Retinal pigment epithelial cell (primary cell): ENCODE measurements at places on chromosomes 11 and 22.

GRCh38 chr11:111445586-111445985, 66.5 kb upstream of the POU2AF1 start:
- no peak for DNase-seq

- DNase-seq, result no peak
These were observed 1041.3 kb downstream of the OPCML start for GRCh38 chr11:132490978-132491377.

DNA sequence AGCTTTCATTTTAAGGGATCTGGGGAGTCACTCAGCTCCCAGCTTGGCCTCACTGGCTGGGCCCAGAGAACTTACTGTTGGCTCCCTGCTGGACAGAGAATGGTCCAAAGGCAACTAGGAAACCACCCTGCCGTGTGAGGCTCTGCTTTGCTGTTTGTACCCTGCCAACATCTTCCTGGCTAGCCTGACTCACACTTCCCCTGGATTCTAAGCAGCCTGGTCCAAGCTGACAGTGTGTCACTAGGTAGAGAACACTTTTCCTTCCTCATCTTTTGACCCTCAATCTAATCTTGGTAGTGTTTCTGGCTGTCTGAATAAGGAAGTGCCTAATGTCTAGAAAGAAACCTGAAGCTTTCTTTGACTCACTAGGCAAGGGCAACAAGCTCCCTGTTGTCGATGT, 76.7 kb downstream of the FAR1 start:
- no peak for DNase-seq

DNA sequence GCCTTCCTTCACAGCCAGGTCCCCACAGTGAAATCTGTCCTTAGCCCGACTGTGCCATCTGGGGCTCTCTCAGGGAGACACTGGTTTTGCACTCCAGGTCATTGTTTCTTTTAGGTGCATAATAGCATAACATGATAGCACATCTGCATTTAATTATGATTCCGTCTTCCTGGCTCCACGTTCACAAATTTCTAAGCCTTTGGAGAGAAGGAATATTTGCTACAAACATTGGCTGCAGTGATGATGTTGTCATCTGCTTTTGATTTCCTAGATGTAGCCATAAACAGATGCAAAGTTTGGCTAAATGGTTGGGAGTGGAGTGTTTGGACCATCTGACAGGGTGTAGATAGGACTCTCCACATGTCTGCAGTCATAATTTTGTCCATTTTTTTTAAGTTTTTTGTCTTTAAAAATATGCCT, 12.0 kb upstream of the CAT start:
- DNase-seq, result no peak

DNA sequence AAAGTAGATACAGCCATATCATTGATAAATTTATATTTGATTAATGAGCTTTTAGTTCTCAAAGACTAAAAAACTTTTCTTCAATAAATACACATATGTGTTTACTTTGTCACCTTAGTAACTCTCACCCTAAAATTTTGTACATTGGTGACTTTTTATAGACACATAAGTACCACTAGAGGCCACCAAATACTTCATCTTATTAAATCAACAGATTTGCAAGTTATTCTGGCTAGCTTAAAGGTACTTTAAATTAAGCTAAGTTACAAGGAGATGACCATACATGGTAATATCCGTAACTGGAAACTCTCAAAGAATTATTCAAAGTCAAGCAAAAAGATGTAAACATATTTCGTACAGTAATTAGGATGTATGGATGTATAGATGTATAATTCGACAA, 112.2 kb downstream of the SBF2 start:
- peak; percentile 18 for DNase-seq

DNA sequence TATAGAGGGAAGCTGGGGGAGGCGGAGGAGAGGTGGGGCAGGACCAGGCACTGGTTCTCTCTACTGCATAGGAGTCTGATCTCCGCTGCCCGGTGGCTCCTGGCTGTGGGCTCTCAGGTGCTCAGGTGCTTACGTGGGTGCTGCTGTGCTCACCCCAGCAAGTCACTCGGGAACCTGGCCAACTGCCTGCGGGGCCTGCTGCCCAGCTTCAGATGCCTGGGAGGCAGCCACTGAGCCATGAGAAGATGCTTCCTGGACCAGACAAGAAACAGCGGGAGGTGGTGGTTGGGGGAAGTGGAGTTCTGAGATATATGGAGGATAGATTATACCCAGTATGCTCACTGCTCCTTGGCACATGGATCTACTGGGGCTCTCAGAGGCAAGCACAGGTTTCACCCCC, 1303.4 kb downstream of the TBC1D22A start:
- no peak for DNase-seq

DNA sequence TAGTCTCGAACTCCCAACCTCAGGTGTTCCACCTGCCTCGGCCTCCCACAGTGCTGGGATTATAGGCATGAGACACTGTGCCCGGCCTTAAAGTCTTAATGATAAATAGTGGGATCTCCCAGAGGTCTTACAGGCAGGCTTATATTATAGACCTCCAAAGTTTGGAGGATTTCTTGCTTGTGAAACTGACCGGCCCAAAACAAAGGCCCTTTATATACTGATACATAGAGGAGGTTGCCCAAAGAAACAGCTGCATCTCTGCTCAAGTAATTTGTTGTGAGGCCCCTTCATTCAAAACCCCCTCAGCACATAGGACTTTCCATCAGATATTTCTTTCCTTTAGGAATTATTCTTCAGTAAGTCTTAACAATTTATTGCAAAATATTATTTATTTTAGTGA, 27.4 kb upstream of the RDX start:
- DNase-seq, result no peak

DNA sequence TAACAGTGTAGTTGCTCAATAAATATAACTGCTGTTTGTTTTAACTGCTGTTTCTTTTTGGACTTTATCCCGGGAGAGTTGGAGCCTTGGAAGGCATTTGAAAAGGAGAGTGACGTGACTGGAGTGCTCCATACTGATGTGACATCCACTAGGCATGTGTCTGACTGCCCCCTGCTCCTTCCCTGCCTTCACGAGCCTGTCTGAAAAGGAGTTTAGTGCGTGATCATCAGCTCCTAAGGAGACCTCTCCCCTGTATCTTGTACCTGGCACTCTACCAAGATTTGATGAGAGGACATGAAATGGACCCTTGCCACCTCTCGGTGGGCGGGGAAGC, 22.9 kb downstream of the ZBTB16 start:
- no peak for DNase-seq

GRCh38 chr11:9313648-9314290, 624 bp downstream of the TMEM41B start:
- DNase-seq, result no peak

- no peak for DNase-seq
These were observed 81.3 kb upstream of the SYT9 start for GRCh38 chr11:7170431-7170830.
